Prostate gland (tissue), 2 donors: ENCODE measurements at places on chromosomes 7 and 10.

GRCh38 chr7:79593866-79594301, 140.4 kb upstream of the MAGI2 start:
- DNase-seq, result no peak

DNA sequence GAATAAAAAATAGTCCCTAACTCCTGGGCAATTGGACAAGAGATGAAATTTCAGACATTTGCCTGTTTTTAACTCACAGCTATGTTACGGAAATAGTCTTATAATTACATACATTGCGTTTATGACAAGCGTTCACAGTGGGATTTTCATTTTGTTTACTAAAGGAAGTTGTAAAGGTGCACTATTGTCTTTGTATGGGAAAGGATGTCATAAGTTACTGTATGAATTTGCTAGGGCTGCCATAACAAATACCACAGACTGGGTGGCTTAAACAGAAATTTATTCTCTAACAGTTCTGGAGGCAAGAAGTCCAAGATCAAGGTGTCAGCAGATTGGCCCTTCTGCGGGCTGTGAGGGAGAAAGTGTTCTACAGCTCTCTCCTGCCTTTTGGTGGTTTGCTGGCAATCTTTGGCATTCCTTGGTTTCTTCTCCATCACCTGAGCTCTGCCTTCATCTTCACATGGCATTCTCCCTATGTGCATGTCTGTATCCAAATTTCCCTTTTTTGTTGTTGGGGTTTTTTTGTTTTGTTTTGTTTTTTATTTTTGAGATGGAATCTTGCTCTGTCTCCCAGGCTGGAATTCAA, 5.6 kb downstream of the NFE2L3 start:
- no peak for DNase-seq

- DNase-seq, result no peak
Observed at GRCh38 chr10:103124420-103125096, 68.5 kb downstream of the NT5C2 start.

DNA sequence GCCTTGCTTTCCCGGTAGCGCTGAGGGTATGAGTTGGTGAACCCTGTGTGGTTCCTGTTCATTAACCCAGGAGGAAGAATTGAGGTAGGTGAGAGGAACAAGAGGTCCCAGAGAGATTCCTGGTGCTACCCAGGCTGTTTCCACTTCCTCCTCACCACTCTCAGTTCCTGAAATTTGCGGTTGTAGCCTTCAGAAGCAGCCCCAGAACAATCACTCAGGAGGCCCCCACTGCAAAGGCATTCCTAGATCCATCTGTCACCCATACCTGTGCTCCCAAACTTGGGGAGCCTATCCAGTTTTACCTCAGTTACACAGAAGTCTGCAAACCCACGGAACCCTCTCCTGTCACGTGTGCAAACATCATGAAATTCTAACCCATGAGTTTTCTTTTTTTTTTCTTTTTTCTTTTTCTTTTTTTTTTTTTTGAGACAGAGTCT, 9.0 kb upstream of the PIP4K2A start:
- DNase-seq, result no peak

- no peak for DNase-seq
Observed at GRCh38 chr7:138890499-138891445, 90.4 kb downstream of the KIAA1549 start.

DNA sequence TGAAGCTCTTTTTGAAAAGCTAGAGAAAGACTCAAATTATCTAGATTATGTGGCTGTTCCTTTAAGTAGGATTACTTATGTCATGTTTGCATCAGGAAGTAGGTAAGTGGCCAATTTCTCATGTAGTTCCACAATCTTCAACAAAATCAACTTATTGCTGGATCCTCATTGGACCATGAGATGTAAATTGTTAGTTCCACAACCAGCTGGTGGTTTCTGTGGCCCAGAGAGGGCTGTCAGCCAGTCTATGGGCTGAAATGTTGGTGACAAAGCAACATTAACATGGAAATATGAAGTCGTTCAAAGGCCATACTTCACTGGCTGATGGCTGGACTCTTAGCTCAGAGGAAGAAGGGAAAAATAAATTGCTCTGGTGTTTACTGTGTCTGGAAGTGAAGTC, 157.9 kb downstream of the PLXDC2 start:
- no peak for DNase-seq

DNA sequence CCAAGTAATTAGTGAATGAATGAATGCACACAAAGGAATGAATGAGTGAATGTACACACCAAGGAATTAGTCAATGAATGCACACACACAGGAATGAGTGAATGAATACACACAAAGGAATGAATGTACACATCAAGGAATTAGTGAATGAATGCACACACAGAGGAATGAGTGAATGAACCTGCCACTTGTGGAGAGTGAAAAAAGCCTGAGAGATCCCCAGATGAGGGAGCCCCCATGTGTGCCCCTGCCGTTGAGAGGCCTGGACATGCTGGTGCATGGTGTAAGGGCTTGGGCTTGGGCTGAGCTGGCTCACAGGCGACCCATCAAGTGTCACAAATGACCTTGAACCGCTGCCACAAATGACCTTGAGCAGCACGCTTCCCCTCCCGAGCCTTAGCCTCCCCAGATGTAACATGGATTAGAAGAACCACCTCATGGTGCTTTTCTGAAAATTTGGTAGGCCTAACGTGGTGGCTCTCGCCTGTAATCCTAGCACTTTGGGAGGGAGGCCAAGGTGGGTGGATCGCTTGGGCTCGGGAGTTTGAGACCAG, 46.2 kb downstream of the GTF2IRD1 start:
- DNase-seq, result no peak

GRCh38 chr7:1322240-1323110, 89.8 kb downstream of the UNCX start:
- DNase-seq, result no peak

- DNase-seq, result no peak
Observed at GRCh38 chr10:13776861-13777311, 190.1 kb downstream of the PRPF18 start.

DNA sequence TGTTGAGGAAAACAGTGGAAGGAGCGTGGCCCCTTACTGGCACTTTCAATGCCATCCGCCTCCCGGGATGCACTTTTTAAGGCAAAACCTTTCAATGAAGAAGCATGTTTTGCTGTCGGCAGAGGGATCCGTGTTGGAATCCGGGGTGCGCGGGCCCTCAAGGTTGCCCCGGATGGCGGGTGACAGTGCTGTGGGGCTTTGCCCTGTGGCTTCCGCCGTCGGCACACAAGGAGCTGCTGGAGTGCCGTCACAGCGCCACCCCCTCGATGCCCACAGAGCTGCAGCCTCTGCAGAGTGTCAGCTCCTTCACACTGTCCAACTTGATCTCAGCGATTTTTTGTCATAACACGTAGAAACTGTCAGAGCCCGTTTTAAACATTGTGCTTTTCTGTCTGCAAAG, 59.0 kb downstream of the NKX6-2 start:
- no peak for DNase-seq

GRCh38 chr7:151518105-151518946, 1.4 kb downstream of the RHEB start:
- peak; percentile 45 for DNase-seq

- DNase-seq, result no peak
Observed at GRCh38 chr7:155509359-155509724, 37.0 kb downstream of the CNPY1 start.

- DNase-seq, result no peak
Observed at GRCh38 chr10:126286256-126286780, 102.0 kb downstream of the ADAM12 start.

- no peak for DNase-seq
Observed at GRCh38 chr7:48718731-48719378, 205.5 kb upstream of the CDC14C start.

- DNase-seq, result no peak
Observed at GRCh38 chr7:128378637-128379036, 17.1 kb upstream of the PRRT4 start.

- DNase-seq, result no peak
Observed at GRCh38 chr10:71981015-71981875, 17.1 kb downstream of the CHST3 start.

- no peak for DNase-seq
Observed at GRCh38 chr10:70350501-70350900, 31.9 kb downstream of the LRRC20 start.

- DNase-seq, result no peak
Observed at GRCh38 chr7:68509054-68509453, 1089.2 kb upstream of the AUTS2 start.

DNA sequence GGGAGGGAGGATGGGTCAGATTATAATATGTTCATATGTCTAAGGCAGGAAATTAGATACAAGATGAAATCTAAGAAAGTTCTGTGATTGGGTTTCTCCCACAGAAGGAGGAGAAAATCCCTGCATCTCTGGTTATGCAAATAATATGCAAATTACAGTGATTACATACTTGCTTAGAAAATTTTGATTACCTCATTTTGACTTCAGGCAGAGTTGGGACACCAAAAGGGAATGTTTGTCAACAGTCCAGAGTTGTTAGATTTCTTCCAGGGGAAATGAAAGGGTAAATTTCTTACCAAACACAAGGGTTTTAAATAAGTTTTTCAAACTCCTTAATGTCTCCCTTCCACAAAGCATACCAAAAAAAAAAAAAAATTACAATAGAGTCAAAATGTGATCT, 101.4 kb upstream of the STEAP1B start:
- DNase-seq, result no peak

DNA sequence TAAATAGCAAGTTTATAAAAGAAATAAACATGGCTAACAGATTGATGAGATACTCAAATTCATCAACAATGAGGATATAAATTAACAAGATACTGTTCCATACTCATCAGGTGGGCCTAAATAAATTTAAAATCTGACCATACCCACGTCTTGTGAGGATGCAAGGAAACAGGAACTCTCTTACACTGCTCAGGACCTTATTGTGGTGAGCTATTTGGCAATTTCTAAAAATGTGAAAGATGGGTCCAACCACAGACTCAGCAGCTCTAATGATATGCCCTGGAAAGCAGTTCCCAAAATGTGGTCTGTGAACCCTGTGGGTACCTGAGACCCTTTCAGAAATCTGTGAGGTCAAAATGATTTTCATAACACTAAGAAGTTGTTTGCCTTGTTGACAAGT, 21.5 kb downstream of the RPP38 start:
- no peak for DNase-seq

- no peak for DNase-seq
Observed at GRCh38 chr10:17101257-17101909, 28.2 kb downstream of the CUBN start.

GRCh38 chr10:131683941-131684340, 216.9 kb upstream of the PPP2R2D start:
- no peak for DNase-seq

GRCh38 chr10:77268721-77269120, 368.9 kb downstream of the KCNMA1 start:
- no peak for DNase-seq

- DNase-seq, result no peak
Observed at GRCh38 chr10:98020784-98021183, 9.6 kb downstream of the CRTAC1 start.

DNA sequence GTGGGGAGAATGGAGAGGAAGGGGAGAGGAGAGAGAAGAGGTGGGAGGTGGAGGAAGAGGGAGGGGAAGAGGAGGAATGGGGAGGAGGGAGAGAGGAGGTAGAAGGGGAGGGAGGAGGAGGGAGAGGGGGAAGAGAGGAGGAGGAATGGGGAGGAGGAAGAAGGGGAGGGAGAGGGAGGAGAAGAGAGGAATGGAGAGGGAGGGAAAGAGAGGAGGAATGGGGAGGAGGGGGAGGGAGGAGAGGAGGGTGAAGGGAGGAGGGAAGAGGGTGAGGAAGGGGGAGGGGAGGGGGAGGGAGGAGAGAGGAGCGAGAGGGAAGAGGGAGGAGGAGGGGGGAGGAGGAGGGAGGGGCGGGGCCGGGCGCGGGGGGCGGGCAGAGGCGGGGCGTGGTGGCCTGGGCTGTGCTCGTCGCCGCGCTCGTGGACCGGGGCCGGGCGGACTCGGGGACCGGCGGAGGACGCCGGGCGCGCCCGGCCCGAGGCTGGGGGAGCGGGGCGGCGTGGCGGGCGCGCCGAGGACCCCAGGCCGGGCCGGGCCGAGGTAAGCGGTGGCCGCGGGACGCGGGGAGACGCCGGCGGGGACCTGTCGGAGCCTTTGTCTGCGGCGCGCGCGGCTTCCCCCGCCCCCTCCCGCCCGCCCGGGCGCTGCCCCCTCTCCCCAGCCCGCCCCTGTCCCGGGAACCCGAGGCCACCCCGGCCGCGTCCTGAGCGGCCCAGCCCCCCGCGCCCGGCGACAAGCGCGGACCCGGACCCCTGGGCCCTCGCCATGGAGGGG, at the start of gene SLC29A4:
Gene SLC29A4, plus strand, starts transcription at position 401 of the 774 bp plus-strand sequence. CDS start 4,874 bp downstream, outside the sequence.
- DNase-seq, result peak; percentile 21

DNA sequence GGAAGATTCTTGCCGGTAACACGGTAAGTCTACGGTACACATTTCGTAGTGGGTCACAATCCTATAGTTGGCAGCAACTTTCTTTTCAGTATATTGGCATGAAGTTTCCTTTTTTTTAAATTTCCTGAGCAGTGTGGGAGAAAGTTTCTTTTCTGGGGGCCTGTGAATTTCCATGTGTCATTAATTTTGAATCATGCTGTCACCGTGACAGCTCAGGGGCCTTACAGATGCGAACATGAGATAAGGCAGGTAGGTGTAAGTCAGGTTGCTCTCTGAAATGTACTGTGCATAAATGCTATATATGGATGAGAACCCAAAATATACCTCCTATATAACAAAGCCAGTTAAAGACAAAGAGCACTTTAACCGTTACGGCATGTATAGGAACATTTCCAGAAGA, 65.4 kb upstream of the SEM1 start:
- DNase-seq, result no peak

DNA sequence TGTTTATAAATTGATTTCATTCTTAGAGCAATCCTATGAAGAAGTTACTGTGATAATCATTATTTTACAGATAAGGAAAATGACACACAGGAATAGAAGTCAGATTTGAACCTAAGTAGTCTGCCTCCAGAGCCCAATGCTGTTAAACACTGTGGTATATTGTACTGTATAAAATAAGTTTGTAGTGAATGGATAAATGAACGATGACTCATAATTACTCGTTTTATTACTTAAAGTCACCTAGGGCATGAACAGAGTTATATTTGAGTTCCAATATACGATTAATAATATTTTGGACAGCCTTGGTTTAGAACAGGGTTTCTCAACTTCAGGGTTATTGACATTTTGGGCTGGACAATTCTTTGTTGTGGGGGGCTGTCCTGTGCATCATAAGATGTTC, 7.8 kb upstream of the BTRC start:
- no peak for DNase-seq

DNA sequence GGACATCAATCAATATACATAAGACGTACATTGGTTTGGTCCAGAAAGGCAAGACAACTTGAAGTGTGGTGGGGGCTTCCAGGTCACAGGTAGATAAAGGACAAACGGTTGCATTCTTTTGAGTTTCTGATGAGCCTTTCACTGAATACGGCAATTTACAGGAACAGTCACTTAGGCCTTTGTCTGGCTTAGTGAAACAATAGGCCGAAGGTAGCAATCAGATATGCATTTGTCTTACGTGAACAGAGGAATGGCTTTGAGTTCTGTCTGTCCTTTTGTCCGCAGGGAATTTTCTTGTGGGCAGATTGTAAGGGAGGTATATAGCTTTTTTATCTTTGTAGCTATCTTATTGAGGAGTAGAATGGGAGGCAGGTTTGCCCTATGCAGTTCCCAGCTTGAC, 10.8 kb upstream of the STN1 start:
- no peak for DNase-seq

- peak; percentile 15 for DNase-seq
Observed at GRCh38 chr10:61452151-61452651, 980 bp downstream of the TMEM26 start.
